Activated CD4-positive, alpha-beta T cell treated with anti-CD3 and anti-CD28 coated beads, Interleukin-2, amount 50 U/mL, for 4 hours (primary cell): ENCODE measurements at places on chromosomes 11 and 22.

DNA sequence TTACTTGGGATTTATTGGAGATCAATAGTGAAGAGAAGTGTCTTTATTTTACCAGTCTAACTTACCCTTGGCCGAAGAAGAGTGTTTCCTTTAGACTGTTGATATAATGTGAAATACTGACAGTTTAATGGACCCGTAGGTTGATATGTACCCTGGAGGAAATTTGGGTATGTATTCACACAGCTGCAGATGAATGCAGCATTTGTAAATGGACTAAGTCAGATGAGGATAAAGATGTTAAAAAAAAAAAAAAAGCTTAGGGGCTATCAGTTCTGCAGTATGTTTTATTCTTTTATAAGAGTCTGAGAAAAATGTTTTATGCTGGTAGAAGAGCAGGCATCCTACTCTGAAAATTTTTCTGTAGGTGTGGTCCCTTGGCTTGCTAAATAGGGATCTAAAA is 2.7 kb downstream of the REXO2 start:
- no peak for DNase-seq

DNA sequence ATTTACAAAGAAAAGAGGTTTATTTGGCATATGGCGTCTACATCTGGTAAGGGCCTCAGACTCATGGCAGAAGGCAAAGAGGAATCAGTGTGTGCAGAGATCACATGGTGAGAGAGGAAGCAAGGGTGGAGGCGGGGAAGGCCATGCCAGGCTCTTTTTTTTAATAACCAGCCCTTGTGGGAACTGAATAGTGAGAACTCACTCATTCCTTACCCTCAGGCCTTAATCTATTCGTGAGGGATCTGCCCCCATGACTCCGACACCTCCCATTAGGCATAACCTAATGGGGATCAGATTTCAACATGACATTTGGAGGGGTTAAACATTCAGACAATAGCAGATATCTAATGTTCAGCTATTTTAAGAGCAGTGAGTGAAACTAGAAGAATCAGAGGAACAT is 55.7 kb downstream of the ATM start:
- no peak for DNase-seq

DNA sequence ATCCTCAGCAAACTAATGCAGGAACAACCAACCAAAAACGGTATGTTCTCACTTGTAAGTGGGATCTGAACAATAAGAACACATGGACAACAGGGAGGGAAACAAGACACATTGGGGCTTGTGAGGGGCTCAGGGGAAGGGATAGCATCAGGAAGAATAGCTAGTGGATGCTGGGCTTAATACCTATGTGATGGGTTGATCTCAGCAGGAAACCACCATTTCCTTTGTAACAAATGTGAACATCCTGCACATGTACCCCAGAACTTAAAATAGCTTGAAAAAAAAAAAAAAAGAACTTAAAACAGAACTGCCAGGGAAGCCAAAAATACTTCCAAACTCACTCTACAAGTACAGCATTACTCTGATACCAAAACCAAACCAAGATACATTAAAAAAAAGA is 33.8 kb downstream of the CASP4 start:
- no peak for DNase-seq

DNA sequence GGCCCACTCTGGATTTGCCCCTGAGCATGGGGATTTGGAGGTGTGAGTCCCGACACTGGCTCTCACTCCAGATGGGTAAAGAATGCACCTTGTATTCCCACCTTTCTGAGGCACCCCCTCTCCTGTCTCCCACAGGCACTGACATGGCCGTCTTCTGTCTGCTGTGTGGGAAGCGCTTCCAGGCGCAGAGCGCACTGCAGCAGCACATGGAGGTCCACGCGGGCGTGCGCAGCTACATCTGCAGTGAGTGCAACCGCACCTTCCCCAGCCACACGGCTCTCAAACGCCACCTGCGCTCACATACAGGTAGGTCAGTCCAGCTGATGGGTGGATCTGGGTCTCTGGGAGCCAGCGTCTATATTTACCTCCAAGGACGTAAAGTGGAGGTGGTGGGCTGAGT is 54.2 kb upstream of the NNMT start:
- no peak for DNase-seq

GRCh38 chr11:17643506-17644405 is 75.6 kb upstream of the MYOD1 start:
- DNase-seq: no peak

- no peak for DNase-seq
These were observed 887.1 kb downstream of the DLG2 start for GRCh38 chr11:84740050-84740449.

DNA sequence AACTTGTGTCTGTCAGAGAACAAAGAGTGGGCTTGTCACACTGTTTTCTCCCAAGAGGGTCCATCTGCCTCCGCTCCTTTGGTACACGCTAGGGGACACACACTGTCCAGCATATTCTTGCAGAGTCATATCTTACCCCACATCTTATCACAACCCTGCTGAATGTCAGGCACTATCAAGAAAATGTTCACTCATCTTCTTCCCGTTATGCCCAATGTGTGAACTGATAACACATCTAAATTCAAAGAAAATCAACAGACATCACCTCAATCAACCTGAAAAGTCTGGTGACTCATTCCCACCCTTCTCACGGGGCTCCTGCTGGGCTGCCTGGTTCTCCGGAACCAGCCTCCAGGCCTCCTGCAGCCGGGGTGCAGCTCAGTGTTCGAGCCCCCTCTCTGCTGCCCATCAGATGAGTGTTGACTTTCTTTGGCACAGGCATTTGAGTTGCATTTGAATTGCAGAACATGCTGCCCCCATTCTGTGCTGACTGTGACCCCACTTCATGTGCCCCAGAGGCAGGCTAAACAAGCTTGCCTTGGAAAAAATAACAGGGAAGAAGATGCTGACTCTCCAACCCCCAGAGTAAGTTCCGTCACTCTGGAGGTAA is 19.4 kb downstream of the GRAP2 start:
- DNase-seq: peak; percentile 61

DNA sequence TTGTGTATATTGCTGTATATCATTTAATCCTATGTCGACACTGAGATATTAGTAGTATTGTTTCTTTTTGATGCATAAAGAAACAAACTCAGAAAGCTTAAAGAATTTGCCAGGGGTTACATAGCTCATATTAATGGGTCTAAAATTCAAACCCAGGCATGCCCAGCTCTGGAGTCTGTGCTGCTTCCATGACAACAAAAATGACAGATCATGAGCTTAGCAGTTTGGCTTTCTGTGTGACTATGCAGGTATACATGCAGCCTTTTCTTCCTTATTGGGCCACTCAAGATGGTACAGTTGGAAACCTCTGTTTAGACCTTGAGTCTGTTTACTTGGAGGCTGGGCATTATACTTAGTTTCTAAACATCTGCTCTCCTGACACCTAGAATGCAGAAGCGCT is 220.5 kb upstream of the TENM4 start:
- DNase-seq: no peak

- DNase-seq: no peak
These were observed 1.0 kb upstream of the ROBO4 start for GRCh38 chr11:124898711-124899110.
